ENCODE measurements at places on chromosomes 13 and 19. TPM values are rescaled to one million over a fixed set of nuclear protein-coding genes. Genes with fewer than 3 reads are reported as not detected.

GRCh38 chr13:24022568-24022967, 125.3 kb upstream of the C1QTNF9B start:
- no peak for DNase-seq

DNA sequence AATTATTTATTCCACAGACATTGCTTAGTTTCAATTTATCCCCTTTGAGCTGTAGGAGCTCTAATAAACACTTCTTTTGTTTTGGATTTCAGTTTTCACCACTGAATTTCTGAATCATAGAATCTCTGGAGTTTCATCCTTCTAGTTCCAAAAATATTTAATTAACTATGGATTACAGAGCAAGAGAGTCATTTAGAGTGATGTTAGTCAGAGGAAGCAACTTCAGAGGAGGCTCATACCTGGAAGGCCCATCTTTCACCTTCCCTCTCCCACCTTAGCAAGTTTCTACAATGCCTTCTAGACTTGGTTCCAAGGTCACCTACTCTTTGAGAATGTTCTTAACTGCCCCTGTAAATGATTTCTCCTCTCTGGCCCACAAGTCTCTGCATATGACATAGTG, 353.2 kb downstream of the SPRY2 start:
- peak; percentile 45 for DNase-seq

GRCh38 chr19:39816287-39817048, 17.5 kb downstream of the DYRK1B start:
- no peak for DNase-seq

DNA sequence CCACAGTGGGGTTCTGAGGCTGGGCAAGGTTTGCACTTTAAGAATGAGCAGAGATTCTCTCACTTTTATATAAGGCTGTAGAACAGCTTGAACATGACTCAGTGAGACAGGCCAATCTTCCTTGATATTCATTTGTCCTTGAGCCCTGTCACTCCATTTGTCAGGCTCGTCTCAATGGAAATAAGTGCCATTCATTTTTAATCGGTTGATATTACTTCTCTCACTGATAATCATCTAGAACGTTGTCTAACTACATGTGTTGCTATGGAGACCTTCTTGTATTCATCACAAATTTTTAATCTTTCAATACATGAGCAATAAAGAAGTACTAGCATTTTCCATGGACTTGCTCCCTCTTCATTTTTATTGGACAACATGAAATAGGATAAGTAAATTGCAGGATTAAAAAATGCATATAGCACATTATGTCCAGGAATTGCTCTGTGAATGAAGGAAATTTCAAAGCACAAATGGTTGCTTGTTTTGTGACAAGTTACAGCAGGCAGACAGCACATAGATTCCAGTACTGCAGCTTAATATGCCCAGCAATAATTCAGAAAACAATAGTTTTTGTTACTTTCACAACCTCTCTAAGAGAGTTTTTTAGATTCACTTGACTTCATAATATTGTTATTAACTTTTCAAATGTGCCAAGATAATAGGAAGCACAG, 1178.4 kb upstream of the ATXN8OS start:
- DNase-seq = no peak

GRCh38 chr19:31378404-31378803, 29.2 kb upstream of the TSHZ3 start:
- peak; percentile 41 for DNase-seq

ZNF506 gene
- total RNA-seq = 8.0 TPM

Measured in M059J (cell line).